ENCODE measurements at places on chromosomes 6 and 20.
A peak's percentile ranks its signal among the peaks of the same experiment; 100 is the strongest.

- DNase-seq, result no peak
Measured at GRCh38 chr6:150880336-150880735, 14.8 kb downstream of the MTHFD1L start.

DNA sequence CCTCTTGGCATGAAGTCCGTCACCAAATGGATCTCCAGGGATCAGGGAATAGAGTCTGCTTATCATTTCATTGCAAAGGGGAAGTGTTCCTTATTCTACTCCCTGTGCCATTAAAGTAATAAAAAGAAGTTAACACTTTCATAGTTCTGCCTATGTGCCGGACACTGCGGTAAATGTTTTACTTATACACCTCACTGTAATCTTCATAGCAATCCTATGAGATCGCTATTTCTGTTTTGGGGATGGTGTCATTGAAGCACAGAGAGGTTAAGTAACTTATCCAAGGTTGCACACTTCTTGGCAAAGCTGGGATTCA is 177.7 kb downstream of the TSHZ2 start:
- DNase-seq, result no peak

DNA sequence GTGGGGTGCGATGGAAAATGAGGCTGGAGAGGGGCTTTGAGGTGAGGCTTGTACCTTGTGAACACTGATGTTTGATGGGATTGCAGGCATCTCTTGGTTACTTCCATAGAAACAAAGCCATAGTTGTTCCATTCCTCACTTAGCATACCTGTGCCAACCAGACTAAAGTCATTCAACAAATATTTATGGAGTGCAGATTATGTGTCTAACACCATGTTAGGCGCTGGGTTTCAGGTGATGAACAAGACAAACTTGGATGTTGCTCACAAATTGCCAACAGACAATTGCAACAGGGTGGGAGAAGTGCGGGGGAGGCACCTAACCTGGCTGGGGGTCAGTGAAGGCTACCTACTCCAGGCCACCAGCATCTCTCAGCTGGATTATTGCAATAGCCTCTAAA is 1.5 kb downstream of the TTPAL start:
- DNase-seq, result no peak

DNA sequence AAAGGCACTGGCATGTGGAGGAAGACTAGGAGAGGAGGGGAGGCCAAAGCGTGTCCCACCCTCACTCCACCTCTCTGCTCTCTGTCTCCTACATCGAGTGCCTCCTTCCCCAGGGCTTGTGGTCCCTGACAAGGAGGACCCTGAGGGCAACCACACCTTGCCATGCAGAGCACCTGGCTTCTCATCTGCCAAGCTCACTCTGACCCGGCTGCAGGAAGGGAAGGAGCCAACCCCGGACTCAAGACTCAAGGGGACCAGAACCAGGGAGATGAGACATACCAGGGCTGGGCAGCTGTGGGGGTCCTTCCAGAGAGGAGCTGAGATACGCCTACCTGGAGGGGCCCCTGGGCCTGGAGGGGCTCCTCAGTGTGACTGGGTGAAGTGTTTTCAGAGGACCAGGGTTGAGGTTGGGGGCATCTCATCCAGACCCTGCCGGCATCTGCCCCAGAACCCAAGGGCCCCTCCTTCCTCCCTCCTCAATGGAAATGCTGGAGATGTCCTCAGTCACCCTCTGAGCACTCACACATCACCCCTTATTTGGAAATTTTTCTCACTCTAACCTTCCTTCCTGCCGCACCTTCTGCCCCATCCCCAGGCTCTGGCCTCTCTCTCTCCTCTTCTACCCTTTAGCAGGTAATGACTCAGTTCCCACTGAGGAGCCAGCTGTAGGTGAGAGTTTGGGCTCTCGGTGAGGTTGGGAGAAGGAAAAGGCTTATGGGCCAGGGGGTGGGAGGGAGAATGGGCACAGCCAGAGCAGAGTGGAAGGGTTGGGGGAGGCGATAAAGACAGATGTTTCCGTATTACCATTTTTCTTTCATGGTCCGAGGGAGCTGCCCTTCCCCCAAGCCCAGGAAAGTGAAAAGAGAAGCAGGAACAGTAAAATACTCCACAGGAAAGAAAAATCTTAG is 32.0 kb upstream of the POU5F1 start:
- no peak for DNase-seq

DNA sequence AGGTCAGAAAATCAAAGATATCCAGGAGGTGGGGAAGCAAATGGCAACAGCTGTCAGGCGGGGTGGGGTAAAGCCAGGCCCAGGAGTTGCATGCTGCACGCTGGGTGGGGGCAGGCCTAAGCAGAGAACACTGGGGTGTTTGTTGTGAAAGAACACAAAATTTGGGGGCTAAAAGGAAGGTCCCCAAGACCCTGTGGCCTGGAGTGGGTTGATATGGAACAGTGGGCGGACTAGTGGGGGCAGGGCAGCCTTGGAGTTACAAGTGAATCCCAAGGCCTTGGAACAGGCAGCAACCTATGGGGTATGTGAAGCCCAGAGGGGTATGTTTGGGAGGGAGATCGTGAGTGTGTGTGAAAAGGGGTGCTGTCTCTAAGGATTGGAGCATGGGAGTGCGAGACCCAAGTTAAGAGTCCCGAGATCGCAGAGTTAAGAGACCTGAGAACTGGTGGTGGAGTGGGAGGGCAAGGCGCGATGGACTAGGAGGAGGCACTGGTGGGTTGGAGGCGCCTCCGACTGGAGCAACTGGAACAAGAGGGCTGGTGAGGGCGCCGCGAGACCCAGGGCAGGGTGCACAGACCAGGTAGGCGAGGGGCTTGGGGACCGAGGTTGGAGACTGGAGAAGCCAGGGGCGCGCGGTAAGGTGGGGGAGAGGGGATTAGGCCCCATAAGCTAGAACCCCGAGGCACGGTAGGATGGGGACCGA is 658 bp downstream of the CUL7 start:
- peak; percentile 51 for DNase-seq

- DNase-seq, result no peak
Measured at GRCh38 chr6:48075181-48075580, 35.8 kb downstream of the PTCHD4 start.

GRCh38 chr20:45905505-45906079 is 6.4 kb downstream of the PLTP start:
- no peak for DNase-seq

DNA sequence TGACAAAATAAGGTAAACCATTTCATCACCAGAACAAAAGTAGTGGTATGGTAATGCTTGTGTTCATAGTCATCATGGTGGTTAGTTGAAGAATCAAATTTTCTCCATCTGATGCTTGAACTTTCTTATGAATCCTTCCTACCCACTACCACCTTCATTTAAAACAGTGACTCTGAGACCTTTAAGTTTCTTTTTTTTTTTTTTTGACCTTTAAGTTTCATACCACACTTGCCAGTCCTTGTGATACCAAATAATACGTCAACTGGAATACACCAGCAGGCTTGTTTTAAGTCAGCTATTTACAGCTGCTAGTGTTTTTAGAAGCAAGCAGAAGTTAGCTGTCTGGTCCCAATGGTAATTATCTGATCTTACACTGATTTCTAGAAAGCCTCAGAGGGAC is 413.4 kb upstream of the SOX4 start:
- DNase-seq, result no peak

- DNase-seq, result no peak
Measured at GRCh38 chr20:6868861-6869260, 101.4 kb downstream of the BMP2 start.

DNA sequence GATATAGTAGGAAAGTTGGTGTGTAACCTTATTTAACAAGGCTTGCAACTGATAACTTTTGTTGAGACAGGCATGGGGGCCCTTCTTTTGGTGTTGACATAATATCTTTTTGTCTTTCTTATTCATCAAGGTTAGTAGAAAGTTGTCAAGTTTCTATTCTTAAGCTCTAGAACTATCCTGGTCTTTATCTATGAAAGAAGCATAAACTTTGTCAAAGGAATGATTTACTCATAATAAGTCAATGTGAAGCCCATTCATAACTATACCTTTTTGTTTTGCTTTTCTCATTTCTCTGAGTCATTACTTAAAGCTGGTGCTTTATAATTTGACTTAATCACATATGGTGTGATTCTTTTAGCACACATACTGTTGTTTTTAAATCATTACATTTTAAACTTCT is 312.4 kb downstream of the UTRN start:
- no peak for DNase-seq
